Activated T-cell treated with anti-CD3 and anti-CD28 coated beads for 1 hour (primary cell): ENCODE measurements at places on chromosomes 2 and 18.

GRCh38 chr18:366466-367061 is 98.7 kb upstream of the THOC1 start:
- no peak for DNase-seq

- DNase-seq: no peak
Measured at GRCh38 chr2:43065036-43065435, 161.4 kb downstream of the ZFP36L2 start.

- no peak for DNase-seq
Measured at GRCh38 chr18:36095936-36096519, 28.7 kb upstream of the RPRD1A start.

DNA sequence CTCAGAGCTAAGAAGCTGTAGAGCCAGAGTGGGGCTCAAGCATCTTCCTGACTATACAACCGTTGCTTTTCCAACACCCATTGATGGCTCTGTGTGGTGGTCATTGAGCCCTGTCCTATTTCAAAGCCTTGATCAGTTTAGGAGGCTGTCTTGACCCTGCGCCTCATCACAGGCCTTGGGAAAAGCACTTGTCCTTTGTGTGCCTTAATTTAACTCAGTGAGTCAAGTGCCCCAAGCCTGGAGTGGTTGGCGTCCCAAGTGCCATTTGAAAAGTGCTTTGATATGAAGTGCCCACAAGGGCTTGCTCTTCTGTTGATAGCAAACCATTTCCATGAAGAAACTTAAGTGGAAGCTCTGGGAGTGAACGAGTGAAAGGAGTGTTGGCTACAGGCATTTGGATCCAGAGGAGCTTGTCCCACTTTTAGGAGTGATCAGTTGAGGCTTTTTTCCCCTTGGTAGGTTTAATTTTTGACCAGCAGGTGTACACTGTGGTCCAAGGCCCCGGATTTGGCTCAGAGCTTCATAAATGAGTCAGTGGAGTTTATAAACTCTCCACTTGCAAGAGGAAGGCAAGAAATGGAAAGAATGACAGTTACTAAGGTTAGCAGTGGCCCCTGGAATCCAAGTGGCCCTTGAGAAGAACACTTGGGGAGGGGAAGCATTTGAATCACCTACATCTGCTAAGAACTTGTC is 50.3 kb downstream of the ACTR2 start:
- DNase-seq: no peak

DNA sequence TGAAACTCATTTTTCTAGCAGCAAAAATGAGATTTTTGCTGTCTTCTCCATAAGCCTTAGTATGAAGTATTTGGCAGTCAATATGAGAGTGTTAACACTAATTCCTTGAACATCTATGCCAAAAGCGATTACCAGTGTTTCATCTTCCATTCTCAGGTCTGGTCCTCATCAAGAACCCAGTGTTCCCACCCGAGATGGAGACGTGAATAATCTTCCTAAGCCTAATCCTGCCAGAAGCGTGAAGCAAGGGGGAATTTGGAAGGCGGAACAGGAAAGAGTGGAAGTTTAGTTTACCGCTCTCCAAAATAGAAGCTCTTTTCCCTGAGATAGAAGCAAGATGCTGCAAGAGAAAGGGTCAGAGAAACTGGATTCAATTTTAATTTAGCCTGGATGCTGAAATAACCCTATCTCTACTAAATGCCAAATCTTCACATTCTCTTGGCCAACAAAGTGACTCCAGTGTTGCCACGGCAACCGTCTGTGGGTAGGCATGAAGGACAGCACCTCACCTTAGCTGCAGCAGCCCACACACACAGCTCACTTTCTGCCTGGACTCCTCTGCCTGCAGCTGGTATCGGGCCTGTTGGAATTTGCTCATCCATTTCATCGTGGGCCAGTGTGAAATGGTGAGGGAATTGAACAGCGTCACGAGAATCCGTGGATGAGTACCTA is 711.1 kb downstream of the CBLN2 start:
- DNase-seq: no peak

GRCh38 chr18:48952287-48953103 is 1.7 kb upstream of the SMAD7 start:
- DNase-seq: peak; percentile 37

GRCh38 chr2:118856978-118857676 is 9.7 kb upstream of the EN1 start:
- no peak for DNase-seq

DNA sequence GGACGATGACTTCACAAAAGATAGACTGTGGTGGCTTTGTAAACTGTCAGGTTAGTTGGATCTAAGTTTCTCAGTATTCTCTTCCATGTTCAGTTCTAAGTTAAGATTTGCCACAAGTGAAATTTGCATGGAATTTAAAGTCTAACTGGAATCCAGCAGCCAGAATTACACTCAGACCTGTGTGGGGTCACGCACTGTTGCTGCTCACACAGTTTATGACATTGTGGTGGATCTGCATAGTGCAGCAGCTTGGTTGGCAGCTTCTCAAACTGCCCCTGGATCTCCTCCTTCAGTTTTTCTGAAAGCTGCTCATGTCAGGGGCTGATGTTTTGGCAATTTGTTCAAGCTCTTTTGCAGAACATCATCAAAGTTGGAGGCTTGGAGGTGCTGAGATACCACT is 228.1 kb upstream of the KCNJ3 start:
- no peak for DNase-seq

GRCh38 chr2:133937669-133938068 is 316.2 kb upstream of the MGAT5 start:
- no peak for DNase-seq

DNA sequence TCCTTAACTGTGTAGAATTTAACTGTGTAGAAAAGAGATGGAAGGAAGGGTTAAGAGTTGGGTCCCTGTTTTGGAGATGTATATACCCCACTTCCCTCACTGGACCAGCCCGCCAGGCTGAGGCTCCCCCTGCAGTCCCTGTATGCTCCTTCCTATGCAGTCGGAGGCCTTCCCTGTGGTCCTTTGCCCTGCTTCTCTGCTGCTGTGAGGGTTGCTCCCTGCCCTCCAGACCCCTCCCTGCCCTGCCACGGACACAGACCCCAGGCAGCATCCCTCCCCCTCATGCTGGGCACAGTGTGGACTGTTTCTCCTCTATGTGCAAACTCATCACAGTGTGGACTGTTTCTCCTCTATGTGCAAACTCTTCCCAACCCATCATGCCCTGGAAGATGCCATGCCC is 88.7 kb downstream of the TGOLN2 start:
- DNase-seq: no peak

GRCh38 chr2:215712871-215713790 is 277.3 kb upstream of the FN1 start:
- no peak for DNase-seq

- no peak for DNase-seq
Measured at GRCh38 chr18:10784596-10785202, 258.9 kb downstream of the NAPG start.

- no peak for DNase-seq
Measured at GRCh38 chr2:144703852-144704708, 184.2 kb upstream of the ZEB2 start.

DNA sequence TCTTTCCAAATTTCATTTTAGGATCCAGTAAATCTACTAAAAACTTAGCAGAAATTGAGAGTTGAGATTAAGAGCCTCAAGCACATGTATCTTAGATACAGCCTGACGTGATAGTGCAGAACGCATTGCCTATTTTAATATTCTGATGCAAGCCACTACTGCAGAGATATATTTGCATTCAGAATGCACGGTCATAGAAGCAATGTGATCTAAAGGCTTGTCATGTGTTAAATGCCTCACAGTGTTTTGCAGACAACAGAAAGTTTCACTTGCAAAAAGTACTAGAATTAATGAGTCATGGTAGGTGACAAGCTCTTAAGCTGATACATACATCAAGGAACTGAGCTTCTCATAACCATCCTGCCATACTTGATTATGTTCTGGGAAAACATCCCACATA is 886.7 kb upstream of the CHAC2 start:
- no peak for DNase-seq

DNA sequence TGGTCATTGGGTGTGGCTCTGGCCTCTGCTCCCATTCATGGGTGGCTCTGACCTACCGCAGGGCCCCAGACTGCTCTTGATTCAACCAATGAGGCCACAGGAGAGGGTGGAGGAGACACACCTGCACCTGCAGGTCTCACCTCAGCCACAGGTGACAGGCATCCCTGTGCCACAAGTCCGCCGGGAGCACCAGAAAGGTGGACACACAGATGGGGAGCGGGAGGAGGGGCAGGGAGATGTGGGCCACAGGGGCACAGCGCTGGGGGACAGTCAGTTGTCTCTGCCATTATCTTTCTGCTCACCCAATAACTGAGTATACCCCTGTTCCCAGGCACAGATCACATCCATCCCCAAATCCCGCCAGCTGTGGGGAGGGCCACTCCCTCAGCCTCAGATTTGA is 189.1 kb upstream of the SALL3 start:
- no peak for DNase-seq

- no peak for DNase-seq
Measured at GRCh38 chr2:1498176-1498575, 84.9 kb downstream of the TPO start.

DNA sequence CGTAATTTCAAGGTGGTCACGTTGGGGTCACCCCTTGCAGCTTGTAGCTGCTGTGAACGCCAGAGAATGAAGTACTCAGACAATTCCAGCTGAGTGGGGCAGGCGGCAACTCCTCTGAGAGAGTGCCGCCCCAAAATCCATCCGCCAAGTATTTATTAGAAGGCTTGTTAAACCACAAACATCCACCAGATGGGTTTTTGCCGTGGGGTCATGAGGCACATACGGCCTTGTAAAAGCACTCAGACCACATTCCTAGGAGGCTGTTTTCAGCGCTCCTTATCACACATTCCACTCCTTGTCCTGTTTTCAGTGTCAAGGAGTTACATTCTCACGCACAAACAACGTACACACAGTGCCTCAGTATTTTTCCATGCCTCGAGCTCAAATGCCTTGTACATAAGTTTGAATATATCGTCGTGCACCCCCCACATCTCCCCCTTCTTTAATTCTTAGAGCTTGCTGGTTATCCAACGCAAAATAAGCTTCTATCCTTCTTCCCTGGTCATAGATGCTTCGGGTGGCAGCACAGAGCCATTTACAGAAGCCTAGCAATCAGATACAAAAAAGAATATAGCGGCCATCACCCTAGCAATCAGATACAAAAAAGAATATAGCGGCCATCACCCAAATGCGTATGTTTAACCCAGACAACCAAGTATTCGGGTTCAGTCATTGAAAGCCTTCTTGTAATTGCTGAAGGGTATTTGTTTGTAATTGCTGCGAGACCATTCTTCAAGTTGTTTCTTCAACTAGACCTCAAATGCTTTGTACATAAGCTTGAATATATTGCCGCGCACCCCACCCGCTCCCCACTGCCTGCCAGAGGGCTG is 7.3 kb downstream of the ALPP start:
- no peak for DNase-seq

DNA sequence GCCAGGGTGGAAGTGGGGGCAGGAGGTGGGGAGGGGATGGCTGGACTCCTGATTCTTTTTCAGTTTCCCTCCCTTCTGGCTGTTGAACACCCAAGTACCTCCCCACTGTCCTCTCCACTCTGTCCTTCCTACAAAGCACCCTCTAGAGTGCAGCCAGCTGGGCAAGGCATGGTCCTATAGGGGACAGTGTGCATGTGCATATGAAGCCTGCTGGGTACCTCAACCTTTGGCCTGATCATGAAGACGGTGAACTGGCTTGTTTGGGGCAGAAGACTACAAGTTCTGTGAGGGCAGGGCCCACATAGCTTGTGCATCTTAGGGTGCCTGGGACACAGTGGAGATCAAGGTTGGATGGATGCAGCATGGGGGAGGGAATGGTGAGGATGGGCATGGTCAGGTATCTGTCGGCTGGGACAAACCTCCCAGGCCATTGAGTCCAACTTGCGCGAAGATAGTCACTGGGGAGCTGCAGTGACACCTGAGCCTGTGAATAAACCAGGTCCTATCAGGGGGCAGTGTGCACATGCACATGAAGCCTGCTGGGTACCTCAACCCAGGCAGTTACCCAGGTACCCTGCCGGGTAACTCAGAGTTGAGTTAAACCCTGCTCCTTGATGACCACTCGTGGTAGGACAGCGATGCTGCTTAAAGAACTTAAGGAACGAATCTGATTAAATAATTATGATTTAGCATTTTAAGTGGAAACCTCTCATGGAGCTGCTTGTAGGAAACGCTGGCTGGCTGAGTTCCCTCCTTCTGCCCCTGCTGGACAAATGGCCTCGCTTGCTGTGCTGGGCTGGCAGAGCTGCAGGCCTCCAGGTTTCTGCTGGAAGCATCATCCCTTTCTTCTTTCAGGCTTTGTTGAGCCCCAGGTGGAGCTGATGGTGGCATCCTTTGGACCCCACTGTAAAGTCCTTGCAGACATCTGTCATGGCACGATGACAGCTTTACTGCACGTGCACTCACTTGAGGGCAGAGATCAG is 84.0 kb downstream of the POLR1A start:
- DNase-seq: no peak

- DNase-seq: no peak
Measured at GRCh38 chr18:73901566-73901965, 246.1 kb downstream of the FBXO15 start.

DNA sequence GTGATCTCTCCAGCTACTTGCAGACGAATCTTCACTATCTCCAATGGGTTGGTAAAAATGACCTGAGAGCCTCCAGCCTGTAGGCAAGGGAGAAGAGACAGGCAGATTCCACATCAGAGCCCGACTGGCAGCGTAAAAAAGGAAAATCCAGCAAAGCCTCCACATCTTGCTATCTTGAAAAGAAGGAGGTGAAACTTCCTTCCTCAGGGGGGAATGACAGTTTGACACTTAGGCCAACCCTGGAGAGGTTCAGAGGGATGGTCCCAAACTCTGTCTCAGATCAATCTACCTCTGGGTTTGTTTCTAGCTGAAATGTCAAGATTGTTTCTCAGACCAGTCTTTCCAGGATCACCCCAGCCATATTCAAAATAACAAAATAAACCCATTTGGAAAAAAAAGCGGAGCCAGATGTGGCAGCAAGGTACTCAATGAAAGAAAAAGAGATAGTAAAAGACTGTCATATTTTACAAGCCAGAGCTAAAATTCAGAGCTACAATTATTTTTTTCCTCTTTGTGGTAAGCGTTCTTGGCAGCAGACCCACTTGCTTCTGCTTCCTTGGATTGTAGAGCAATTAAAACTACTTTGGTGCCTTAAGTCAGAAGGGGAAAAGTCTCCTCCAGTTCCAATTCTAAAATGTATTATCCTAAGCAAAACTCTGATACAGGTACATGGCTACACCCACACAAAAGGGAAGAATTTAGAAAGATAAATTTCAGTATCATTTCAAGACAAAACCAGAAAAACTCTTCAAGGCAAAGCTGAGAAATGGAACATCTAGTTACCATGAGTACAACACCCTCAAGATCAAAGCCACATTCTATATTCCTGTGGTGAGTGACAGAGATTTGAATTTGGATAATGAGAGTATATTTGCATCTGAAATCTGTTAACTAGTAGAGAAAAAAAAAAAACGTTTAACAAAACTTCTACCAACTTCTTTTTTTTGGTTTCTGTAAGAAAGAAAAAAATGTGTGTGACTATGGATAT is 100.1 kb downstream of the SLC25A12 start:
- no peak for DNase-seq

- no peak for DNase-seq
Measured at GRCh38 chr2:127847931-127848330, 10.0 kb downstream of the POLR2D start.

- DNase-seq: no peak
Measured at GRCh38 chr2:105747254-105747894, 2.7 kb downstream of the NCK2 start.

GRCh38 chr2:181677912-181678586 is 2.3 kb downstream of the NEUROD1 start:
- peak; percentile 36 for DNase-seq

GRCh38 chr2:172588931-172589330 is 33.0 kb downstream of the PDK1 start:
- no peak for DNase-seq
